ENCODE measurements at places on chromosomes 5 and 9.
A peak's percentile ranks its signal among the peaks of the same experiment; 100 is the strongest.

DNA sequence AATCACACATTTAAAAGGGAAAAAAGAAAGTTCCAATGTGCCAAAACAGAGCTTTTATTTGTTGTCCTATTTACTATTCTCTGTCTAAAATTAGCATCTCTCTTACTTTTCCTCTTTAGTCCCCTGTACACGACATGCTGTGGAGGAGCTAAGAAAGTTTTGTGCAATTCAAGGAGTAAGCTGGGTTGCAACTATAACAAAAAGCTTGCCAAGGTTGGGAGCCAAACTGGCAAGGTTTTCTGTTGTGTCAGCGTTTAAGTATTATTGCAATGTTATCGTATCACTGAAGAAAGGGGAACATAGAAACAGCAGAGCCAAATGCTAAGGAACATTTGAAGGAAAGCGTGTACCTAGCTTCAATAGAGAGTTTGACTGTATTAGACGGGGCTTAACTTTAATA is 680.8 kb downstream of the CETN3 start:
- peak; percentile 47 for DNase-seq

GRCh38 chr9:134570151-134570621 is 71.4 kb upstream of the COL5A1 start:
- DNase-seq = no peak

GRCh38 chr9:83197591-83197990 is 134.6 kb upstream of the RASEF start:
- DNase-seq = no peak

DNA sequence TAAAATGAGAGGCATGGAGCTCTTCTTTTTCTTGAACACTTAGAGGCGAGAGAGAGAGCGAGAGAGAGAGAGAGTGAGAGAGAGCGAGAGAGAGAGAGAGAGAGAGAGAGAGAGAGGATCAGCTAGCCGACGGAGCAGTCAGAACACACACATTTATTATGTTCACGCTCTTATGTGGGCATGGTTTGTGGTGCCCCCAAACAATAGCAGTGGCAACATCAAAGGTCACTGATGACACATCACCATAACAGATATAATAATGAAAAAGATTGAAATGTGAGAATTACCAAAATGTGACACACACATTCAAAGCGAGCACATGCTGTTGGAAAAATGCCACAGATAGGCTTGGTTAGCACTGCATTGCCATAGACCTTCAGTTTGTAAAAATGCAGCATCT is 116.1 kb downstream of the KDM4C start:
- no peak for DNase-seq

DNA sequence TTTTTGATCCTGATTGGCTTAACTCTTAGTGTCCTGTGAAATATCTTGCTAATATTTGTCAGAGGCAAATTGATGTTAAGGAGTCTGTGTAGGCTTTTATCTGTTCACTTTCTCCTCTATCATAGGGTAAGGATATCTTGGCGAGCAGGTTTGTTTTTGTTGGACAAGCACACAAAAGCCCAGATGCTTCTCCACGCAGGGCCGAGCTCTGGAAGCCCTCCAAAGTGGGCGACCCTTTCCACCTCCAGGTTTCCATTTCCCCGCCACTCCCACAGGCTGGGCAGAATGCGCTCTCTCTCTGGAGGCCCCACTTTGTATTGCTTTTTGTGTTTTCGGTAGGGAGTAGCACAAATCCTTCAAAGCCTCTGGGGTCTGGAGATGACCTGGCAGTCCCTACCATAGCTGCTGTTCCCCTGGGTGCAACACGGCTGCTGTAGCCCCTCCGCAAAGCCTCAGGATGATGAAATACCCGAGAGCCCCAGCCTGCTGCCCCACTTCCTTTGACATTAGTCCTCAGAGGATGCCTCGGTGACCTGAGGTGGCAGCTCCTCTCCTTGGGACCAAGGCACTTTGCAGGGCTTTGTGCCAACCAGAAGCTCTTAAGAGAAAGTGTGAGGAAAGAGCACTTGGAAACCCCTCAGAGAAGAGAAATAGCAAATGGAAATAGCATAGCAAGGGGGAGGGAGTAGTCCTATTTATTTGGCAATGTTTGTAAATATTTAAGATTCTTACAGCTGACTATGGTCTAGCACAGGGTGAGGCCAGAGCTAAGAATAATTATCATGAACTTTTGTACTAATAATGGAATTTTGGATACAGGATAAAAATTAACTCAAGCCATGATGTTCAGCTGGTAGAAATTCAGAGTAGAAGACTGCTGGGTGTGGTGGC is 122.8 kb downstream of the ARHGEF28 start:
- DNase-seq = peak; percentile 61
